ENCODE measurements at places on chromosomes 5 and 9.

DNA sequence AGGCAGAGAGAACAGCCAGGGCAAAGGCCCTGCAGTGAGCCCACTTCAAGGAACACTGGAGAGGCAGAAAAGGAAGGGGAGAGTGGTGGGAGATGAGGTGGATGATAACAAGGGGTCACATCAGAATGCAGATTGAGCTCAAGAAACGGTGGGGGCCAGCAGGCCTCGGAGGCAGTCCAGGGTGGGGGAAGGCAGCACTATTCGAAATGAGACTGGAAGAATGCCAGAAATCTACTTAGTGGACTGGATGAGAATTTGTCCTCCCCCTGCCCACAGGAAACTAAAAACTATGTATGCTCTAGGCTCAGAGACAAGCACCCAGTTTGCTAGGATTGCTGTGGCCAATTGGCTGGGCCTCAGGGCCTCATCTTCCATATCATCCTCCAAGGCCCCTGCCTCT lies 148.7 kb downstream of the ADAMTS12 start:
- H3K4me3 ChIP-seq, result no peak overlapping the region
- no peak for DNase-seq
- H3K27me3 ChIP-seq, result no peaks in the 10 kb centered on the region
- no peak overlapping the region for H3K27ac ChIP-seq
- H3K4me1 ChIP-seq, result peaks cover 4% of the 10 kb centered on the region
- H3K36me3 ChIP-seq, result no peaks in the 10 kb centered on the region

DNA sequence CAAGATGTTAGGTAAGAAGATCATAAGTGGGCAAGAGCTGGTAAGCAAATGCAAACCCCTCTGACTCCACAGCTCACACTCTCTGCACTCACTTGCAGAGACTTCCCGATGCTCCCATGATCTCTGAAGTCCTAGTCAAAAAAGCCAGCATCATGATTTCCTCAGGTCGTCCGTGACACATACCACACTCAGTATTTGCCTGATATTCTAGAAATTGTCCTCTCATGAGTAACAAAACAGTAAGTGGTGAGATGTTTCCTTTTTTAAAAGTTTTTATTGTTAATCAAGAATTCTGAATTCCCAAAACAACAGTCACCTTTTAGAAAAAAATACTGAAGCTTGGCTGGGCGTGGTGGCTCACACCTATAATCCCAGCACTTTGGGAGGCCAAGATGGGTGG lies 194.6 kb downstream of the DENND1A start:
- no peaks in the 10 kb centered on the region for H3K27me3 ChIP-seq
- H3K27ac ChIP-seq, result no peak overlapping the region
- peak; percentile 43 for DNase-seq
- H3K4me1 ChIP-seq, result no peaks in the 10 kb centered on the region

DNA sequence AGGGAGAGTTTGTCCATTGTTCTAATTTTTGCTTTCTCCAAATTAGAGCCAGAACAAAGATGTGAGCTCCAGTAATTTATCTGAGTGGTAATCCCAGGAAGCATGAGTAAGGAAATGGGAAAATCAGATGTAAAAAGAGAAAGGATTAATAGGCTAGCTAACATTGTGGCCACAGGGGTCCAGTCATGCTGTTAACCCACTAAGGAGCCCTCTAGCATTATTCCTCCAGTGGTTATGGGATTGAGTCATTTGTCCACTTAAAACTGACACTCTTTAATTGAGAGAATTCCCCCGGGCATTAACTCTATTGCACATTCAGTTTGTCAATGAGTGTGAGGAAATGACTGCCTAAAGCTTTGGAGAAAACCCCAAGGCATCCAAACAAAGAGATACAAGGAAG lies 700.3 kb upstream of the TYRP1 start:
- H3K27ac ChIP-seq, result no peak overlapping the region
- H3K27me3 ChIP-seq, result no peaks in the 10 kb centered on the region
- DNase-seq, result no peak
- no peak overlapping the region for H3K4me3 ChIP-seq
- no peaks in the 10 kb centered on the region for H3K4me1 ChIP-seq
- H3K36me3 ChIP-seq, result no peaks in the 10 kb centered on the region

DNA sequence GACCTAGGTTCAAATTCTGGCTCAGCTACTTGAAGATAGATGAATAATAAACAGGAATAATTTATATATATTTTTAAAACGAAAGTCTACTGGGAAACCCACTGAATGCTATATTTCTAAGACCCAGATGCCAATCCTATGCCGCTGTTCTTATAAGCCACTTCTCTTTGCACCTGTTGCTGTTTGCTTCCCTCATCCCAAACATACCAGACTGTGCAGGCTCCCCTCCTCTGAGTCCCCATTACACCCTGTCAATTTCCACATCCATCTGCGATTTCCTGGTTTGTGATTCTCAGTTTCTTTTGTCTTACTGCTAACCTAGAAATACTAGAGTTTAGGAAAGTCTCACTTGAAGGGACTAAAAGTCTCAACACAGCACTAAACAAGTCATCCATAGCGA lies 92.8 kb upstream of the CAST start:
- no peak for DNase-seq
- no peak overlapping the region for H3K27ac ChIP-seq
- no peak overlapping the region for H3K4me3 ChIP-seq
- no peaks in the 10 kb centered on the region for H3K27me3 ChIP-seq
- no peaks in the 10 kb centered on the region for H3K36me3 ChIP-seq

DNA sequence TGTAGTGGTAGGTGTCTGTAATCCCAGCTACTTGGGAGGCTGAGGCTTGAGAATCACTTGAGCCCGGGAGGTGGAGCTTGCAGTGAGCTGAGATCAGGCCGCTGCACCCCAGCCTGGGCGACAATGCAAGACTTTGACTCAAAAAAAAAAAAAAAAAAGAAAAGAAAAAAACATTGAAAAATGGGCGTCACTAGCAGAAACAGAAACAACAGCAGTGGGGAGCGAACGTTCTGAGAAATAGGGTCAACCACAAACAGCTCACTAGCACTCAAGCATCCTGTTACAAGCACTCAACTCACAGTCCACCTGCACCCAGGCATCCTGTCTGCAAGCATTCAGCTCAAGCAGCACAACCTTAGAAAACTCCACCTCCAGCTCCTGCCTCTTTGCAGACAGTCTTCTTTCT lies 17.2 kb downstream of the TRIM14 start:
- H3K36me3 ChIP-seq, result no peaks in the 10 kb centered on the region
- no peaks in the 10 kb centered on the region for H3K4me1 ChIP-seq
- no peak overlapping the region for H3K4me3 ChIP-seq

GRCh38 chr5:79990205-79990597 lies 861 bp downstream of the MTX3 start:
- H3K4me3 ChIP-seq, result no peak overlapping the region
- DNase-seq, result no peak
- peaks cover 2% of the 10 kb centered on the region for H3K4me1 ChIP-seq
- no peak overlapping the region for H3K27ac ChIP-seq
- H3K27me3 ChIP-seq, result no peaks in the 10 kb centered on the region

DNA sequence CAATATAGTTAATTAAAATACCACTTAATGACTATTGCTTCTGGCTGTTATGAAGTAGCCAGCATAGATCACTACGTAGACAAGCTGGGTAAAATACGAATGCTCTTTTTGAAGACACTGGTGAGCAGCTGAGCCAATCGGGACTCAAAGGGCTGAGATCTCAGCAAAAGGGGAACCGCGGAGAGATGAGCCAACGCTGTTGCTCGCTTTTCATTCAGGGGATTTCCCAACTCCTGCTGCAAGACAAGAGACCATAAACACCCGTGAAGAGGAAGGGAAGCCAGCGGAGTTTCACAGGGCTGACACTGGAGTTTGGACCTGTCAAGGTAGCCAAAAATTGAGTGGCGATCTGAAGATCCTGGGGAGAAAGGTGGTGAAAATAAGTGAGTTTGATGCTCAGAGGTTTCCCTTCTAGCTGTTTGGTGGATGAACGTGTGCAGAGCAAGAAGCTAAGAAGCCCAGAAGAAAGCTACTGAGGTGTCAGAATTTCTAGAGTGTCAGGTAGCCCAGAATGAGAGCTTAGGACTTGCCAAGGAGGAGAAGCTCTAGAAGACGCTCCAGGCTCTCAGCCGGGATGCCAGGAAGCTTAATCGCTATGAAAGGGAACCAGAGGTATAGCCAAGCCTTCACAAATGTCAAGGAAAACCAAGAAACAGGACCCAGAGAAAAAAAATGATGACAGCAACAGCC lies 79.6 kb upstream of the RNU6ATAC start:
- H3K4me3 ChIP-seq, result no peak overlapping the region
- peaks cover 3% of the 10 kb centered on the region for H3K27me3 ChIP-seq
- no peak overlapping the region for H3K27ac ChIP-seq

GRCh38 chr9:116647515-116647809 lies 39.6 kb upstream of the TRIM32 start:
- H3K4me3 ChIP-seq, result no peak overlapping the region
- no peaks in the 10 kb centered on the region for H3K27me3 ChIP-seq
- H3K27ac ChIP-seq, result no peak overlapping the region
- no peak for DNase-seq
- H3K36me3 ChIP-seq, result peaks cover 2% of the 10 kb centered on the region

GRCh38 chr5:149831492-149831891 lies 101.4 kb downstream of the PPARGC1B start:
- H3K4me3 ChIP-seq, result no peak overlapping the region
- peak; percentile 8 for DNase-seq
- H3K36me3 ChIP-seq, result no peaks in the 10 kb centered on the region
- H3K27ac ChIP-seq, result no peak overlapping the region

Data from trophoblast cell (in vitro differentiated cells and primary cell).